Fibroblast of the conjunctiva (primary cell): ENCODE measurements at places on chromosomes 2 and 18.

GRCh38 chr2:190904640-190905261 lies 24.1 kb downstream of the GLS start:
- no peak for DNase-seq

DNA sequence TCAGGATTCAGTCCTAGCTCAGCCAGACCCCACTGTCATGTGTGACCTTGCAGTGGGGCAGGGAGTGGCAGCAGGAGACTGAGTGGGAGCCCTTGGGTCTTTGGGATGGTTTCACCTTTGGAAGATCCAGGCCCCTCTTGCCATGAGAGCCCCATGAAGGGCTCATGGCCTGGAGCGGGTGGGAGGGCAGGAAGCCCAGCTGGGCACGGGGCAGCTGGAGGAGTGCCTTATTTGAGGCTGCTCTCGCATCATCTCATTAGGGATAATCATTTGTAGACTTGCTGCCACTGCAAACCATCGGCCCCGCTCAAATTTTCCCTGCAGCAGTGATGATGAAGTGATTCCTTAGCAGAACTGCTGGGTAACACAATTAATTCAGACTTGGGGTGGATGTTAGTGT lies 73.9 kb downstream of the TGOLN2 start:
- DNase-seq, result no peak

- no peak for DNase-seq
Measured at GRCh38 chr18:62536005-62536404, 13.2 kb downstream of the ZCCHC2 start.

DNA sequence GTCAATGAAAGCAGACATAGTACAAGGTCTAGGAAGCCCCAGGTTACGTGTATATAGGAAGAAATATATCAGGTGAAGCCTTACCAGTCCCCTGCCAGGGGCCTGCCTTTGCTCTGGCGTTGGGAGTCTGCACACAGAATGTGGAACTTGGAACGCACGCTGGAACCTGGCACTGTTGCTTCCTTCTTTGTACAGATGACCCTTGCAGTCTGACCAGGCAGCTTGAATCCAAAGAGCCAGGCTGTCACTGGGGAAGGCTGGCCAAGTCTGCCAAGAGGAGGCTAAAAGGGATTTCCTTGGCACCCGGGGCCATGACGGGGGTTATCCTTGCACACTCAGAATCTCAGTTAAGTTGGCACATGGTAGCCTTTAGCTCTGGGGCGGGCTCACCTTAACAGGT lies 39.5 kb downstream of the TMEM247 start:
- no peak for DNase-seq

GRCh38 chr2:232483923-232484627 lies 3.6 kb downstream of the ECEL1 start:
- DNase-seq, result no peak

GRCh38 chr2:9753665-9754531 lies 89.4 kb upstream of the TAF1B start:
- no peak for DNase-seq

- peak; percentile 90 for DNase-seq
Measured at GRCh38 chr2:20438334-20439192, 8.3 kb upstream of the RHOB start.

DNA sequence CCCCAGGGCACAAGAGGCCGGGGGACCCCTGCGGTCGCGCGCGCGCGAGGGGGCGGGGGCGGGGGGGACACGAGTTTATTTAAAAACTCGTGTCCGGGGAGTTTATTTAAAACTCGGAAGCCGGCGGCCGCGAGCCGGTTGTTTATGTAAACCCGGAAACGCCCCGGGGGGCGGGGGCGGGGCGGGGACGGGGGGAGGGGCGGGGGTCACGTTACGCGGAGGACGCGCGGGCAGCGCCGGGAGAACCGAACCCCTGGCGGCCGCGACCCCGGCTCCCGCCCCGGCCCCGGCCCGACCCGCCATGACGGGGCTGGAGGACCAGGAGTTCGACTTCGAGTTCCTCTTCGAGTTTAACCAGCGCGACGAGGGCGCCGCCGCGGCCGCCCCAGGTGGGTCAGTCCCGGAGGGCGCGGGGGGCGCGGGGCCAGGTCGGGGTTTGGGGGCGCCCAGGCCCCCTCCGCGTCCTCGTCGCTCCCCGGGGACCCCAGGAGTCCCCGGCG lies 4.4 kb downstream of the NFATC1 start:
- DNase-seq, result no peak

GRCh38 chr18:1916869-1917523 lies 654.3 kb downstream of the METTL4 start:
- no peak for DNase-seq

GRCh38 chr2:171287611-171288010 lies 126.9 kb upstream of the TLK1 start:
- no peak for DNase-seq

DNA sequence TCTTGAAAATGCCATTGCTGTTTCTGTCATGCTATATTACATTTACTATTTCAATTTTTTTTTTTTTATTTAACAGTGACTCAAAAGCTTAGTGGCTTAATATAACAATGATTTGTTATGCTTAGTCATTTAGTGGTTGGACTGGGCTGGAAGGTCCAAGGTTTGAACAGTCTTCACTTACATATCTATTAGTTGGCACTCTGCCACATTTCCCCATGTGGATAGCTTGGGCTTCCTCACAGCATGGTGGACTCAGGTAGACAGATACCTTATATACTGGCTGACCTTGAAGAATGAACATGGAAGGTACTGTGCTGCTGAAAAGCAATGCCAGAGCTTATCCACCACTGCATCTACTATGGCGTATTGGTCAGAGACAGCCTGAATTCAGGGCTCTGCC lies 909.5 kb upstream of the SOX11 start:
- no peak for DNase-seq

DNA sequence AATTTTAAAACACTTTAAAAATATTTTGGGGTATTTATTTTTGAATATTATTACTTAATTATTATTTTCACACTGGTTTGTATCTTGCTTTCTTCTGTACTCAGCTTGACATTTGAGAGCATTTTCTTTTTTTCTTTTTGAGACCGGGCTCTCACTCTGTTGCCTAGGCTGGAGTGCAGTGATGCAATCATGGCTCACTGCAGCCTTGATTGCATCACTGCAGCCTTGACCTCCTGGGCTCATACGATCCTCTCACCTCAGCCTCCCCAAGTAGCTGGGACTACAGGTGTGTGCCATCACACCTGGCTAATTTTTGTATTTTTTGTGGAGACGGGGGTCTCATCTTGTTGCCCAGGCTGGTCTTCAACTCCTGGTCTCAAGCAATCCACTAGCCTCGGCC lies 79.9 kb upstream of the DLX2 start:
- no peak for DNase-seq

- no peak for DNase-seq
Measured at GRCh38 chr2:217857624-217858506, 144.9 kb downstream of the TNS1 start.
